ENCODE measurements at places on chromosomes 16 and 17.

DNA sequence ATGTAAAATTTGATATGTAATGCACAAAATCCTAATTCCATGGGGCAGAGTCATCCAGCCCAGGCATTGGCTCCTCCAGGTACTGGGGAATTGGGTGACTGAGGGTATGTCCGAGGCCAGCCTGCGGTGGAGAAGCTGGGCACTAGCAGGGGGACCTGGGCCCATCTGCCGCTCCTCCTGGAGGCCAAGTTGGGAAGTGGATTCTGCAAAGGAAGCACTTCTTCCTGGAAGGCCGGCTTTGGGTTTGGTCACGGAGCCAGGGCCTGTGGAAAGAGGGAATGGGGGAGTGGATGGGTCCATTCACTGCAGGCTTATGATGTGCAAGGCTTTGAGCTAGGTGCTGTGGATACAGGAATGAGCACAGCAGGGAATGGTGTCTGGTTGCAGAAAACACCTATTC is 85.8 kb downstream of the GNAO1 start:
- no peak for DNase-seq

DNA sequence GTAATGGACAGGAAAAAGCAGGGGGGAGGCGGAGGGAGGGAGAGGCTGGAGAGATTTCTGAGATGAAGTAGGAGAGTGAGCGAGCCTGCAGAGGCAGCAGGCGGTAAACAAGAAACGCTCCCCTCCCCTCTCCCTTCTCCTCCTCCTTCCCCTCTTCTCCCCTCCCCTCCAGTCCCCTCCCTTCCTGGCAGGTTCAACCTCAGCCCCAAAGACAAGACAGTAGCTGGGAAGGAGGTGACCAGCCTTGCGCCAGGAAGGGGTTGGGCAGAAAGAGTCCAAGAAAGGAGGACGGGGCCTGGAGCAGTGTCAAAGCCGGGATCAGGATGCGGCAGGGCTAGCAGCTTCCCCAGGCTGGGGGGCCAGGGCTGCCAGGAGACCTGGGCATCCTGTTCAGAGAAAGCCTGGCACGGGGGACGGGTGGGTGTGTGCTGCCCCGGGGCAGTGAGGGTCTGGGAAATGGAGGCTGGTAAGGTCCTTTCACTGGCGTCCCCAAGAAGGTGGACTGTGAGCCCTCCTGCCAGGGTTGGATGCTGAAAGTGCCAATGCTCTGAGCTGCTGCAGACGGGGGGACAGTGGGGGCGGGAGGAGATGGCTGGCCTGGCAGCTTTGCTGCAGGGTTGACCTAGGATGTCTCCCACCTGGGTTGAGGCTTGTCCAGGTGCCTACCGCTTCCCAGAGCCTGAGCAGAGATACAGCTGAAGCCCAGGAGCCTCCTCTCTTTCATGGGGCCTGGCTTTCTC is 261.6 kb upstream of the TNRC6C start:
- DNase-seq, result no peak

- DNase-seq, result no peak
These were observed 2.3 kb downstream of the PIEZO1 start for GRCh38 chr16:88782454-88783390.

DNA sequence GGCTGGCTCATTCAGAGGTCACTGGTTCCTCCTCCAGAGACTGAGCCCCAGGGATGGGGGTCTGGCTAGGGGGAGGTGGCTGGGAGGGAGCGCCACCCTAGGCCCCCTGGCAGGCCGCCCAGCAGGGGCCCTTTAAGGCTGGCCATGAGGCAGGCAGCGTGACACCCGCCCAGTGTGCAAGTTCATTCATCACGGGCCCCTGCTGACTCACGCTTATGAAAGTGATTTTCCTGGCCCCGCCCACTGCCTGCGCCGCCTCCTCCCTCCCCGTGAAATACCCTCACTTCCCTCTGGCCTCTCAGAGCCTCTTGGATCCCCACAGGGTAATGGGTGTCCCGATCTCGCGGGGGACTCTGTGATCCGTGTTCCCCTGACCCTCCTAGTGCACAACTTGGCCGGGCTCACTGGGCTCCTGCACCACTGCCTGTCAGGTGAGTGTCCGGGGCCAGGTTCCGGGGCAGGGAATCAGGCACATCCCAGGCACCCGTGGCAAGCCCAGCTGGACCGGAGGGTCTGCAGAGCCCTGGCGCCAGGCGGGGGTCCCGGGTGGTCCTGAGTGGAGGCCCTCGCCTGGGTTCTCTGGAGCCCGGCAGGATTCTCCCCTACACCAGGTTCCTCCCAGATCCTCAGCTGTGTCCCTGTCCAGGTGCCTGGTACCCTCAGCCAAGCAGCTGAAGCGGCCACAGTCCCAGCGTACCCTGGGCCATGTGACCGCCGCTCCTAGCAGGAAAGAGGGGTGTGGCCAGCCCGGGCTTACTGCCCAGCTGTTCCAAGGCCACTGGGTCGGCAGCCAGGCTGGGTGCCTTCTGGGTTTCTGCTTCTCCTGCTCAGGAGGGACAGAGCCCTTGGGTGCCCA is at the start of gene OSGIN1:
Gene OSGIN1 (plus strand): TSS at position 301 of the 856 bp plus-strand sequence. CDS start 4,432 bp downstream, outside the sequence.
- peak; percentile 21 for DNase-seq

GRCh38 chr16:67658849-67659674 is 998 bp downstream of the ACD start:
- DNase-seq, result no peak

GRCh38 chr17:63126607-63127006 is 160.6 kb downstream of the TANC2 start:
- DNase-seq, result no peak

DNA sequence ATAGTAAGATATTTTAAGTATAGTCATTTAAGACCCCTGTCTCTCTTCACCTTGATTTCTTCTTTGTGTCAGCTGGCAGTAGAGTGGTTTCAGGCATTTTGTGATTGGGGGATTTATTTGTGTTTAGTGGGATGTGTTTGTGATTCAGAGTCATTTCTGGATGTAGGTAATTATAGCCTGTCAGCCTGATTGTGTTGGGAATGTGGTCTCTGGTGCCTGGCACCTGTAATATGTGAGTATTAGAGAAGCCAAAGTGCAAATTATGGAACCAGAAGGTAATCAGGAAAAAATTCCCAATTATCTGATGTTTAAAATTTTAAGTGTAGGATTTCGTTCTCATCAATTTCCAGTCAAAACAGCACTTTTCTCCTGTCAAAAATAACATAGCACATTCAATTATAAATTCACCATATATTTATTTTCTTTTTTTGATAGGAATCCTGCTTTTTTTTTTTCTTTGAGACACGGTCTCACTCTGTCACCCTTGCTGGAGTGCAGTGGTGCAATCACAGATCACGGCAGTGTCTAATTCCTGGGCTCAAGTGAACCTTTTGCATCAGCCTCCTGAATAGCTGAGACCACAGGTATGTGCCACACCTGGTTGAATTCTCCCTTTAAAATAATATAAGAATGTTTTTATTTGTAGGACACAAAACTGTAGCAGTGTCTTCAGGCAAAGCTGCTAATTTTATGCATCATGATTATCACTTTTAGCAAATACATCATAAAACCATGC is 42.7 kb downstream of the ATF7IP2 start:
- DNase-seq, result no peak

DNA sequence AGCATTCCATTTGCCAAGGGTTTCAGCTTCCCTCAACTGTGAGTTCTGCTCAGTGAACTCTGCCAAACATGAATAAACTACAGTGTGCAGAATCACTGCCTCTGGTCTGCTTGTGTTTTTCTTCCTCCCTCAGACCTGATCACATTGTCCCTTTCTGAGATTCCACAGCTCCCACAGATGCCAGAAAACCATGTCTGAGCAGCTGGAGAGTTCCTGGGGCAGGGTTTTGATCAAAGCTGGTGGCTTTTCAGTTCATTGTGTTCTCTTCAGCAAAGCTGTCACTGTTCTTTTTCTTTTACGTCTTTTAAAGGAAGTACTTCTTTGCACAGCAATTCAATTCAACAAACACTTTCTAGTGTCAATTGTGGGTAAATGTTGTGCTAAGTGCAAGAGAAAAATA is 555.8 kb downstream of the RBFOX1 start:
- DNase-seq, result no peak
